ENCODE measurements at places on chromosomes 12 and 14.
A peak's percentile ranks its signal among the peaks of the same experiment; 100 is the strongest.

DNA sequence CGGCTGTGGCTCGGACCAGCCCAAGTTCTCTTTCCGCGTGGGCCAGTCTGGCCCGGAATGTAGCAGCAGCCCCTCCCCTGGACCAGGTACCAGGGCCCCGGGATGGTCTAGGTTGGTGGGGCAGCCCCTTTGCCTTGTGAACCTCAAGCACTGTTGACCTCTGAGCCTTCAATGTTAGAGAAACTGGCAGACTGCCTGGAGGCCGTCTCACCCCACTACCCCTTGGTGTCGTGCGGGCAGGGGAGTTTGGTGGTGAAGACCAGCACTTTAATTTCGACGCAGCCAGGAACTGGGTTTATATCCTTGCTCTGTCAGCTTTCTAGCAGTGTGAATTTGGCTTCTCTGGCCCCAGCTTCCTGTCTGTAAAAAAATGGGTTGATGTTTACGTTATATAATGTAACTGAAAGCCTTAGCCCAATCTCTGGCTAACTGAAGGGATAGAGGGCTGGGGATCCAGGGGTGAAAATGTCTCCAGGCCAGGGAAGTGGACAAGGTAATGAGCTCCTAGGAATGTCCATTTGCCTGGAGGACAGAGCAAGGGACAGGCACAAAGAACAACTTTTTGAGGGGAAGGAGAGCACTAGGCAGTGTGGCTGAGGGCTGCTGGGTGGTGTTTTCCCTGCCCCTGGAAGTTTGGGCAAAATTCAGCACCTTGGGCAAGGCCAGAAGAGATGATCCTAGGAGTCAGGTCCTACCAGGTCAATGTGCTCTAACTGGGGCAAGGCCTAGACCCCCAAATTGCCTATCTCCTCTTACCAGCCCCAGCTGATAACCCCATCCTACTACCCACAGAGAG lies 11.4 kb downstream of the MCRS1 start:
- DNase-seq, result no peak

DNA sequence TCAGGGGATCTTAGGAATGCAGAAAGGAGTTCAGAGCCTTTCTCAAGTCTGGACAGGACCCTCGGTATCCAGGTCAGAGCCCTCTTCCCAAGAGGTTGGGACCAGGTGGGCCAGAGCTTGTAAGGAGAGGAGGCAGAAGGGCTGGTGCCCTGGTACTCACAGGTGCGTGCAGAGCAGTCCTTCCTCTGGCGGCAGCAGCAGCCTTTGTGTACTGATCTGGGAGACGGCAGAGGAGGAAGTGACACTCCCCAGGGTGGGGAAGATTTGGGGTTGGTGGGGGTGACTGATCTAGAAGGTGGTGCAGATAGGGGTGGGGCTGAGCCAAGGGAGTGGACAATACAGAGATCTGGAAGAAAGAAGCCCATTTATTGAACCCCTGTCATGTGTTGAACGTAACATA lies at the start of gene ITGB7:
ITGB7 (minus strand) TSS at position 210 of the 400 bp plus-strand sequence. CDS start 6,808 bp downstream, outside the sequence.
- no peak for DNase-seq

DNA sequence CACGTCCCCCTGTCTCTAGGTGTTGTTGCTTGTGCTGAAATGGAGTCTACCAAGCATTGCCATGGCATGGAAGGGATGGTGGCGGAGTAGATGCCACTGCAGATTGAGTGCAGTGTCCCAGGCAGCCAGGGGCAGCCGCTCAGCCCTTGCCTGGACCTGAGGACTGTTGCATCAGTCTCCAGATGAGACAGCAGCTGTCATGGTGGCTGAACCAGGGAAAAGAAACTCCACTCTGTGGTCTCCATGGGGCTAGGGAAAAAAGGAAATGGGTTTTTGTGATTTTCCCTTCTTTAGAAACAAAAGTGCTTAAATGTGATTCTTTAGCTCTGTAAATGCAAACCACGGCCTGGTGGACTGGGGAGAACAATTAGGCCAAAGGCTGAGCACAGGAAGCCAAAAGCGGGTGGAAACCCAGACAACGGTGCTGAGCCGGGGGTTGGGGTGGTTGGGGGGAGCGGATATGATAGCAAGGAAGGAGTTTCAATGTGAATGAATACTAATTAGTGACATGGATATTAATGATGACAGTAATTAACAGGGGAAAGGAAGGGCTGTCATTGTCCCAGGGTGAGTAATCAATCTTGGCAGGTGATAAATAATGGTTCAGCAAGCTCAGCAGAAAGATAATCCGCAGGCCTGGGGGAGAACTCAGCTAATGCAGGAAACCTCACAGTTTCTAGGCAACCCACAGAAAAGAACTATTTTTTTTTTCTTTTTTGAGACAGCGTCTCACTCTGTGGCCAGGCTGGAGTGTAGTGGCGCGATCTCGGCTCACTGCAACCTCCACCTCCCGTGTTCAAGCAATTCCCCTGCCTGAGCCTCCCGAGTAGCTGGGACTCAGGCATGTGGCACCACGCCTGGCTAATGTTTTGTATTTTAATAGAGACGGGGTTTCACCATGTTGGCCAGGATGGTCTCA lies 442.6 kb downstream of the DPF3 start:
- no peak for DNase-seq

GRCh38 chr12:70853326-70853725 lies 67.2 kb downstream of the PTPRR start:
- no peak for DNase-seq

DNA sequence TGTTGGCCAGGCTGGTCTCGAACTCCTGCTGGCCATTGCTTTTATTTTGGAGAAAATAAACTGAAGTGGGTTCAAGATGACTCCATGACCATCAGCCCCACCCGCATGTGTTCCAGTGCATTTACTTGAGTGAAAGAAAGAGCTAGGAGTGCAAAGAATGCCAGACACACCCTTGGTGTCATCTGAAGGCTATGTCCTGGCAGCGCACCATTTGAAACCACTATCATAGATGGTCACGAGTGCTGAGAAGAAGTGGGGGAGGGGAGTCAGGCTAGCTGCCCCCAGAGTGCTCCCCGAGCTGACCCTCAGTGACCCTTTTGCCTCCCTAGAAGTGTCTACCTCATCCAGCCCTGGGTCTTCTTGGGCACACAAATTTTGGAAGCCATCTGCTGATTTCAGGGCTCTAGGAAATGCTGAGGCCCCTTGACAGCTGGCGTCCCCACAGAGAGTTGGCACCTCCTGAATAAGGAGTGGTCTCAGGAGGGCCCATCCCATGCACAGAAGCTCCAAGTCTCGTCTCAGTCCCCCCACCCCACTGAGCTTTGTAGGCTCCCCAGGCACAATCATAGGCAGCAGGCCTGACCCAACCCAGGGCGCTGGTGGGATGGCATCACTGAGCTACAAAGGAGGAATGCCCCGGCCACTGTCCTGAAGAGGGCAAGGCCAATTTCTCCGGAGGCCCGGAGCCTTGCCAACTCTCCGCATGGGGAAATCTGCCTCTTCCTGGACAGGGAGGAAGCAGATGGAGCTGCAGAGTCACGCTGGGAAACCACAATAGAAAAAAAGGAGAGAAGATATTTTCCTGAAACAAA lies 28.0 kb downstream of the PXN start:
- no peak for DNase-seq

- no peak for DNase-seq
Measured at GRCh38 chr12:106816231-106816630, 41.7 kb downstream of the RIC8B start.

DNA sequence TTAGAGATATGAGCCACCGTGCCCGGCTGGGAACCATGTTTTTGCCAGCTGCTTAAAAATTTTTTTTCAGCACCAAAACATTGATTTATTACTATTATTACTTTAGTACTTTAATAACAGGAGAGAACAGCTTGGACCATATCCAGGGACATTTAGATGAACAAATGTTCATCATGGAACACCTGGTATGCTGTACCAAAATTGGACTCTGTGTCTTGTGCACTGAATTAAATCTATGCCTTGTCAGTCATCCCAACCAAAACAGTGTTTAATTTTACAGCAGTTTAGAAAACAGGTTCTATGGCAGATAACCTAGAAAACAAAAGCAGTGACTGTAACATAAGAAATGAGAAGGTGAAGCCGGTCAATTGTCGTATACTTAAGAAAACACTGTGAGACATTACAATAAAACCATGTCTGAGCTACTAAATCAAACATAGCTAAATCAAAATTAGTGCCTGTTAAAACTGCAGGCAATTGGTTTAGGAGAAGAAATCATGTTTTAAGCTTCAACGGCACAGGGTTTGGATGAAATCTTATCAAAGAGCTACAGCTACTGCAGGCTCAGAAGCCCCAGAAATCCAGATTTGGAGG lies 58.2 kb upstream of the PYGL start:
- DNase-seq, result no peak

DNA sequence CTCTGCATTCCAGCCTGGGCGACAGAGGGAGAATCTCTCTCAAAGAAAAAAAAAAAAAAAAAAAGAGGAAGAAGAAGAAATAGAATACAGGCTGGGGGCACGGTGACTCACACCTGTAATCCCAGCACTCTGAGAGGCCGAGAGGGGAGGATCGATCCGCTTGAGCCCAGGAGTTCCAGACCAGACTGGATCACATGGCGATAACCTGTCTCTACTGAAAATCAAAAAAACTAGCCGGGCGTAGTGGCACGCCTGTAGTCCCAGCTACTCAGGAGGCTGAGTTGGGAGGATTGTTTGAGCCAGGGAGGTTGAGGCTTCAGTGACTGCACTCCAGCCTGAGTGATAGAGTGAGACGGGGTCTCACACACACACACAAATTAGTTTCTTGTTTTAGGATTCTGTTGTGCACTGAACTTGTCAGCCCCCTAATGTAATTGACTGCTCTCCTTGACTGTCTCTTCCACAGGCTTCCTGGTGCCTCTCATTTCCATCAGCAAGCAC lies 963 bp upstream of the TINF2 start:
- DNase-seq, result peak; percentile 9

DNA sequence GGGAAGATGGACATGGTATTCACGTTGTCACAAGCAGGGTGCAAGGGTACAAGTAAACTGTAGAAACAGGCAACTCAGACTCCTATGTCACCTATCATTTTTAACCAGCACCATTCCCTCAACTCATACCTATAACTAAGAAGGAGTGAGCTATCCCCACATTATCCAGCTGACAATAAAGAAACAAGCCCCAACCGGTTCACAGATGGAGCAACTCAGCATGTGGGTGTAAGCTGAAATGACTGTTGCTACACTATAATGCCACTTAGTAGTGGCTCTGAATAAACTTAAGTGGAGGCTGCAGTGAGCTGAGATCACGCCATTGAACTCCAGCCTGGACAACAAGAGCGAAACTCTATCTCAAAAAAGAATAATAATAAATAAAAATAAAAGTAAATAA lies 829.5 kb upstream of the MDGA2 start:
- no peak for DNase-seq

GRCh38 chr12:93741659-93742109 lies 64.5 kb downstream of the CRADD start:
- DNase-seq, result no peak

GRCh38 chr12:66251049-66251448 lies 51.2 kb upstream of the HELB start:
- DNase-seq, result no peak

DNA sequence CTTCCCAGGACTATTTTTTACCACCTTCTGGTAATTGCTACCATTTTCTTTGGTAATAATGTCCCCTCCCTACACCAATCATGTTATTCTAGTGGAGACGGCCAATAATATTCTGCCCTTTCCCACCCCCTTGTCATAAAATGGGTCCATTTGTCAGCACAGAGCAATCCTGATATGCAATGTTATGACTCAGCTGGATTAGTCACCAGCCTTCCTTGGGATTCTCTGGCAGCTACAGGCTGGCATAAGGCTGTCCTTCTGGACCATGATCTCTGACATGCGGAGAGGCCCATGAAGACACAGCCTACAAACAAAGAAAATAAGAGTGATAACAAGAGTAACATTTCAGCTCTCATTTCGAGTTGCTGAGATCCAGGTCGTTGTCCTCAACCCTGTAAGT lies 222.0 kb upstream of the CPNE8 start:
- no peak for DNase-seq

DNA sequence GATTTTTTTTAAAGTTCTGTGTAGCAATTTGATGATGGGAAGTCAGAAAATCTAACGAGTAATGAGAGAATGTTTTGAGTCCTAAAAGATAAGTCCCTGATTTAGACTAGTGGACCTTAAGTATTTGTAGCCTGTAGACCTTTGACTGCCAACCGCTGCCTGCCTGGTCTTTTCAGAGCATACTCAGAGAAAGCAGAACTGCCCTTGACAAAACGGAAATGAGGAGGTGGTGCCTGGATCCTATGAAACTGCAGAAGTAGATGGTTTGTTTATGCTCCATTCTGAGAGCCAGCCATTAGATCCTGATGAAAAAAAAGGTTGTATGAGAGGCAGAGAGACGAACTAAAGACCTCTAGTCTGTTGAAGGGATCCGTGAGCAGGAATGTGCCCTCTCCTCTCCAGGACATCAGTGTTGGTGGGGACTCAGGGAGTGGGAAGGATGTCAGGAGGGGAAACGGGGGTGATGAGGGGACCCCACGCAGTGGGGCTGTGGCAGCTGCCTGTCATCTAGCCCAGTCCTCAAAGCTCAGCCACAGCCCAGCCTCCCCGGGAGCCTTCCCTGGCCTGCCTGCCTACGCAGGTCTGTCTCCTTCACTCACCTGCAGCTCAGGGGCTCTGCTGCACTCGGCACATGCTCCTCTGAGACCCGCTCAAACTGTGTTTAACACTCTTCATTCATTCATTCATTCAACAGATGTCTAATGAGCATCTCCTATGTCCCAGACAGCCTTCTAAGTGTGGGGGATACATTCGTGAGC lies 447.5 kb downstream of the AACS start:
- DNase-seq, result no peak

GRCh38 chr14:93200553-93200952 lies 6.3 kb downstream of the GON7 start:
- DNase-seq, result no peak

- DNase-seq, result no peak
Measured at GRCh38 chr12:97246368-97246767, 216.2 kb upstream of the RMST start.

DNA sequence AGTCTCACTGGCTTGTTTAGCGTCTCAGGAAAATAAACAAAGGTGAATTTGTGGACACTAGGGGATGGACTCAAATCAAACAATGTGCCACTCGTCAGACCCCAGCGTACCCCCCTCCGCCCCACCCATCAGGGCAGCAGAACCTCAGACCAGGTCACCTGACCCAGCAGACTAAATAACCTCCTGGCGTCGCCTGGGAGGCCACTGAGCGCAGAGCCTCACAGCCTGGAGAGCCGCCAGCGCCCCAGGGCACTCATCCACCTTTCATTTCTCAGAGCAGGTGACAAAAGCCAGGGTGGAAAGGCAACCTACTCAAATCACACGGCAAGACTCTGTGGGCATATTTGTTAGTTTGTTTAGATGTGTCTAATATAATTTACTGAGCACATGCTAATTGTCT lies 100.9 kb downstream of the DICER1 start:
- no peak for DNase-seq

GRCh38 chr12:1691123-1692007 lies 495 bp downstream of the ADIPOR2 start:
- no peak for DNase-seq

Measured in SIG-M5 (cell line).